Stimulated activated CD4-positive, alpha-beta T cell treated with anti-CD3 and anti-CD28 coated beads, Interleukin-4, amount 100 ng/mL, for 4 hours (primary cell): ENCODE measurements at places on chromosomes 16 and 17.

DNA sequence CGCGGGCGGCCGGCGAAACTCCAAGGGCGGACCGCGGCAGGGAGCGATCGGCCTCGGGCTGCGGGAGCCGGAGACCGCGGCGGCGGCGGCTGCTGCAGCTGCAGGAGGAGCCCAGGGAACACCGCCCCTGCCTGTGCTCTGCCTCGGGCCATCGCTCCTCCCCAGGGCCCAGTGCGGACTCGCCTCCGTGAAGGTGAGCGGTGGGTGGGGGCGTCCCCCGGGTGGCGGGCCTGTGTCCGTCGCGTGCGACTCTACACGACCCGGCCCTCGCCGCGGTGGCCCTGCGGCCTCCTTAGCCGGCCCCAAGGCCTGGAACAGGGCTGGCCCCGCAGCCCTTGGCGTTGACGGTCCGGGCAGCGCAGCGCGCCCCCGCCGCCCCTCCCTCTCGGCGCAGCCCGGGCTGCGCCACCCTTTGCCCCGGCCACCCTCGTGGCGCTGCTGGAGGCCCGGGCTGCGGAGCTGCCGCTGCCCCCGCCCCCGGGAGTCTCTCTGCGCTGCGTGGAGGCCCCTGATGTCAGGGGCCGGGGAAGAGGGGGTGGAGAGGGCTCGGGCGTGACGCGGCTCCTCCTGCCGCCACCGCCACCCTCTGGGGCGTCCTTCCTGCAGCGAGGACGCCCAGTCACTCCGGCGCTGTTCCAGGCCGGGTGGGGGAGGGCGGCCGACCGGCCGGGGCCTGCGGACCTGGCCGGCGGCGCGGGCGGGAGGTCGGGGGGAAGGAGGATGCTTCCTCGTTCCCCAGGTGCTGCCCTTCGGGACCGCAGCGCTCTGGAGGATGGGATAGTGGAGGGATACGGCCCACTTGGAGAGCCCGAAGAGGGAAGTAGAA lies 485 bp downstream of the DYNLL2 start:
- peak; percentile 78 for DNase-seq

DNA sequence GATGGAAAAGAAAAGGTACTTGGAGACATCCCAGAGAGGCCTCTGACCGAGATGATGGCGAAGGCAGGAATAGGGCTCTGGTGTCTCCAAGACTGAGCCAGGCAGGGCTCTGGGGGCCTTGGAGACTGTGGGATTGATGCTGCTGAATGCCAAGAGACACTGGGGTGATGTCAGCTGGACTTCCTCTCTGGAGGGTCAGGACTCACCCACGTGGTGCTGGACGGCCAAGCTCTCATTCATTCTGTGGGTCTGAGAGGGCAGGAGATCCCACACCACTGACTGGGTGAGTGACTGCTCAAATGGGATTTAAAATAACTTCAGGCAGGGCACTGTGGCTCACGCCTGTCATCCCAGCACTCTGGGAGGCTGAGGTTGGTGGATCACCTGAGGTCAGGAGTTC lies 64.8 kb downstream of the NT5M start:
- no peak for DNase-seq

- no peak for DNase-seq
Observed at GRCh38 chr17:72724267-72724666, 368.2 kb downstream of the SLC39A11 start.

GRCh38 chr16:22008215-22009059 lies 526 bp downstream of the MOSMO start:
- no peak for DNase-seq

- DNase-seq = no peak
Observed at GRCh38 chr17:42310787-42311215, 22.5 kb downstream of the STAT5A start.

DNA sequence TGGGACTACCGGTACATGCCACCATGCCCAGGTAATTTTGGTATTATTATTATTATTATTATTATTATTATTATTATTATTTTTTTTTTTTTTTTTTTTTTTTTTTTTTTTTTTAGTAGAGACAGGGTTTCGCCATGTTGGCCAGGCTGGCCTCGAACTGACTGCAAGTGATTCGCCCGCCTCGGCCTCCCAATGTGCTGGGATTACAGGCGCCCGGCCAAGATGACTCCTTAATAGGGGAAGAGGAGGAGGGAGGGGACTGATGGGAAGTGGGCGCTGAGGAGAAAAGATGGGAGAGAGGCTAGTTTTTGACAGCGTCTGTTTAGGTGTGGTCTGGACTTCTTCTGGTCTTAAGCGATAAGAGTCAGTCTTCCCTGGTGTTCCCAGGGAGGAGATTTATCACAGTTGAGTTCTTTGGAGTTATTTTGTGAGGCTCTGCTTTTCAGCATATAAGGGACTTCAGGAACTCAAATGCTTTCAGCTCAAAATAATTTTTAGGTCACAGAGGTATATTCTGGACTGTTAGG lies 34.4 kb upstream of the SLC5A10 start:
- DNase-seq = no peak

GRCh38 chr16:60648290-60648689 lies 1387.9 kb downstream of the CDH8 start:
- DNase-seq = no peak

GRCh38 chr17:13594310-13594709 lies 7.4 kb downstream of the HS3ST3A1 start:
- no peak for DNase-seq

DNA sequence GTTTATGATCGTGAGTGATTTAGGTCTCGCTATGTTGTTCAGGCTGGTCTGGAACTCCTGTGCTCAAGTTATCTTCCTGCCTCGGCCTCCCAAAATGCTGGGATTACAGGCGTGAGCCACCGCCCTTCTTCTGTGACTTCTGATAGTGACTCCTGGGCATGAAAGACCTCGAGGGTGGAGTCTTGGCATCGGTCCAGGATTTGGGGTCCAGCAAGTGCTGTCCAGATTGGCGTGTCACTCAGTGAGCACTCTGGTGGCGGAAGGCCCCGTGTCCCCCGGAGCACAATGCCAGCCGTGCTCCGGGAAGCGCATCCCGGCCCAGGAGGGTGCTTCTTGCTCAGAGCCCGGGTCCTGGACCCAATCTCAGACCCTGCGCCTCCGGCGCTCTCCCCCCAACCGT lies 6.8 kb downstream of the OR1F1 start:
- no peak for DNase-seq

- DNase-seq = no peak
Observed at GRCh38 chr17:8146381-8147140, 5.6 kb downstream of the PER1 start.

DNA sequence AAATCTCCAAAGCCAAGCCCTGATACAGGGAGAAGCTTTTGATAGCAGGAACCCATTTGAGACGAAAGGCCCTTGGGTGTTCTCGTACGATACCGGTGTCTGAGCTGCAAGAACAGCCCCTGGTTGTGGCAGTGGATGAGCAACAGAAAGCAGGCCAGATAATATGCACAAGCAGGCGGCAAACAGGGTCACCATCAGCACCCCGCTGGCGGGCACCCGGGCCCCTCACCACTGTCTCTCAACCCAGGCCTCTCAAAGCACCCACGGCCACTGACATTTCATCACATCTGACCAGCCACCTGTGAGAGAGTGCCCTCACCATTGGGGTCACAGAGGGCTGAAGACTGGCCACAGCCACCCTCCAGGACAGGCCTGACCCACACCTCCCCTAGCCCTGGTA lies 230.4 kb downstream of the C16orf78 start:
- no peak for DNase-seq

GRCh38 chr16:47142821-47143676 lies 696 bp downstream of the NETO2 start:
- DNase-seq = peak; percentile 51

- no peak for DNase-seq
Observed at GRCh38 chr17:56737421-56738161, 96.1 kb downstream of the C17orf67 start.

GRCh38 chr17:77963441-77963840 lies 4.9 kb downstream of the TNRC6C start:
- no peak for DNase-seq

DNA sequence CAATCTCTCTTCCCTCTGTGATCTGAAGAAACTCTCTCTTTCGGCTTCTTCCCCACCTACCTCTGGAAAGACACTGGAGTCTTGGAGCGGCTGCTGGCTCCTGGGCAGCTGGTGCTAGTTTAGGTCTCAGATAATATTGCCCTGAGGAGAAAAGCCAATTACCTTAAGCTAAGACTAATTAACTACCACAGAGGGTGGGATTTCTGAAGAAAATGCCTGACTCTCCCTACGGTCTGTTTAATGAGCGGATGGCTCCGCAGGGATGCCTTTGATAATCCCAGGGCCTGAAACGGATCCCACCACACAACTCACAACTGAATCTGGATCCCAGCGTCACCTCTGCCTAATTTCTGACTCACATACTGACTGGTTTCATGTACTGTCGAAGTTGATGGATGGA lies 127.0 kb upstream of the NLRP1 start:
- no peak for DNase-seq

GRCh38 chr17:63834431-63835166 lies 7.1 kb upstream of the FTSJ3 start:
- DNase-seq = no peak

- peak; percentile 76 for DNase-seq
Observed at GRCh38 chr17:19744922-19745757, 3.0 kb downstream of the ALDH3A1 start.

GRCh38 chr16:70788668-70789594 lies 12.0 kb downstream of the VAC14 start:
- DNase-seq = no peak

DNA sequence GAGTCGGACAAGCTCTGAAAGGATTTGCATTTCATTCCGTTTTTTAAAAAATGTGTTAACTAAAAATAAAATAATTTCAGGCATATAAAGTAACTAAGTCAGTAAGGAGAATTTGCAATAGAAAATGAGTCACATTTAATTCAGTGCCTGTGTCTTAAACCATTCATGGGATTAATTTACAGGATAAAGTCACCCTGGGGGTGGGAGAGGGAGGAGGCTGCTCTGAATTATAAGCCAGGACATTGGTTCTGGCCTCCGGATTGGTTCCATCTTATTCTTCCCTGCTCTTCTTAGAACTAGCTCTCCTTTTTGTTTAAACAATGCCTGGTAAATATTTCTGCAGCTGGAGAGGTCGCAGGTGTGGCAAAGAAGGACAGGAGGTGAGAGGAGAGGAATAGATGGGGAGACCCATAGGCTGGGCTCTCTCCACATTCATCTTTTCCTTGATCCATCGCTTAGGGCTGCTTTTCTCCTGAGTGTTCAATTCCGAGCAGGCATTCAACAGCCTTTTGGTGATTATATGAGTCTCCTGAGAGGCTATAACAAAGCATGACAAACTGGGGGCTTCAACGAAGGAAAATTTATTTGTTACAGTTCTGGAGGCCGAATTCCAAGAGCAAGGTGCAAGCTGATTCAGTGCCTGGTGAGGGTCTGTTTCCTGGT lies 319.2 kb downstream of the PHKB start:
- DNase-seq = no peak

DNA sequence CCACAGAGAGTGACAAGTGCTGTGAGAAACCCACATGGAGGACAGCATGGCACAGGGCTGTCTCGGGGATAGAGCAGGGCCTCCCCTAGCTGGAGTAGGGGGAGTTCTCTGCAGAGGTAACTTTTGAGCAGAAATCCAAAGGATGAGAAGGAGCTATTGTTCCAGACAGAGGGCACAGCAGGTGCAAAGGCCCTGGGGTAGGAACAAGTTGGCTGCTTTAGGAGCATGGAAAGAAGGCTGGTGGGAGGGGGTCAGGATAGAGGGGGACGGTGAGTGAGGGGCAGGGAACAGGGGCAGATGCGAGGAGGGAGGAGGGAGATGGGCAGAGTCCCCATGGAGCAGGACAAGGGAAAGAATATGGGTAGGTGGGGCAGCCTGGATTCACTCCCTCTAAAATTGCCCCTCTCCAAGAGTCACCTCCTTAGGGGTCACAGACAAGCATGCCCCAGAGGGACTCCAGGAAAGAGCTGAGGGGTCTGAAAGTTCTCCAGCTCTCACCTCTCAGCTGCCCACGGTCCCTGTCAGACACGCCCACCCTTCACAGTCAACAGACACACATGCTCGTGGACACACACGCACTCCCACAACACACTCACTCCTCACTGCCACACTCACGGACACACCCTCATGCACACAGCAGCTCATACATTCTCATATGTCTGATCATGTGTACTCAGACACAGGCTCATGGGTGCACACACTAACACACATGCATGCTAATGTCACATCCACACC lies 110.7 kb downstream of the LITAF start:
- DNase-seq = no peak
